ENCODE measurements at places on chromosomes 2 and 18.

DNA sequence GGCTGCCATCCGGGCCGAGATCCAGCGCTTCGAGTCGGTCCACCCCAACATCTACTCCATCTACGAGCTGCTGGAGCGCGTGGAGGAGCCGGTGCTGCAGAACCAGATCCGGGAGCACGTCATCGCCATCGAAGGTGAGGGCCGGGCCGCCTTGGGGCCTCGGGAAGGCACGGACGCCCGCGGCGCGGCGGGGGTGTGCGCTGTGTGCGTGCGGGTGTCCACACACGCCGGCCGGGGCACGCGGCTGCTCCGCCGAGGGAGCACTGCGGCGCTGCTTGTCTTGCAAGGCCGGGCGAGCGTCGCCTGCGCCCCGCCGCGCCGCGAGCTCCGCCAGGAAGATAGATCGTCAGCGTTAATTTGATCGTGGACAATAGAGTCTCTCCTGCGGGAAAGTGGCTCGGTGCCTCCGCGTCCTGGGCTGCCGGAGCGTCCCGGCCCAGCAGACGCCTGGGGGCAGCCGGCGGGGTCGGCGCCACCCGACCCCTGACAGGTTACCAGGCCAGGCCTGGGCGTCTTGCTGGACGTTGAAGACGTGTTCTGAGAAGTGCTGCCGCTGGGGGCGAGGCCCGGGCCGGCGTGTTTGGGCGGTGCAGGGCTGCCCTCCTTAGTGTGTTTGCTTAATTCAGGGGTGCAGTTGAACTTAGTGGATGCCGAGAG, 1.0 kb downstream of the AGAP1 start:
- no peak for DNase-seq

GRCh38 chr18:28781616-28782362, 604.9 kb upstream of the CDH2 start:
- DNase-seq: no peak

DNA sequence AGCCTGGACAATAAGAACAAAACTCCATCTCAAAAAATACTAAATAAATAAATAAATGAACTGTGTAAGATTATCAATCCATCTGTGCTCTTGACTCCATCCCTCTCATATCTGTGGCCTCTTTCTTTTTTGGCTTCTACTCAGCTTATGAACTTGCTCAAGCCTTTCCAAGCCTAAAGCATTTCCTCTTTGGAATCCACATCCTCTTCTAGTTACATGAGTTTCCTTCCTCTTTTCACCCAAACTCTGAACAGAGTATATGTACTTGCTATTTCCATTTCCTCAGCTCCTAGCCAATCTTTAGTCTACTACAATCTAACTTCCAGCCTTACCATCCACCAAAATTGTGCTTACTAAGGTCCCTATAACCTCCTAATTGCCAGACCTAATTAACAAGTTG, 2.5 kb upstream of the DNAJC10 start:
- peak; percentile 76 for DNase-seq

DNA sequence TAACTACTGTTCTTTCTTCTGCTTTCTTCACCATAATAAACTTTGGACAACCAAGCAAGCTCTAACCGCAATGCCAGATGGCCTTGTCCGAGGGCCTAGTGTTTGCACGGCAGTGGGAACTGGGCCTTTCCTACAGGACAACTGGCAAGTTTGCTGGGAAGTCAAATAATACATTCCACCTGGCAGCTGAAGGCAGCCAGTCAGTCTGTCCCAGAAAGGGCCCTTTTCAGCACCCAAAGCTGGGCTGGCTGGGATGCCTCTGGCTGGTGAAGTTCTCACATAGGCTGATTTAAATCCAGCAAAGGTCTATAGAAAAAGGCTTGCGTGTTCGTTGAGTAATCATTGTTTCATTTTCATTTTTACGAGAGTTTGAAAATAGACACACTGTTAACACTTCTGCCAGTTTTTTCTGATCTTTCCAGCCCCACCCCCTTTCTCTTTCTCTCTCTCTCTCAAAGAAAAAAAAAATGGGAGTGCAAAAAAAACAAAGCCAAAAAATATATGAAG, 110.0 kb upstream of the EPAS1 start:
- DNase-seq: peak; percentile 78

- DNase-seq: no peak
Observed at GRCh38 chr2:157444641-157445040, 752 bp upstream of the CYTIP start.

DNA sequence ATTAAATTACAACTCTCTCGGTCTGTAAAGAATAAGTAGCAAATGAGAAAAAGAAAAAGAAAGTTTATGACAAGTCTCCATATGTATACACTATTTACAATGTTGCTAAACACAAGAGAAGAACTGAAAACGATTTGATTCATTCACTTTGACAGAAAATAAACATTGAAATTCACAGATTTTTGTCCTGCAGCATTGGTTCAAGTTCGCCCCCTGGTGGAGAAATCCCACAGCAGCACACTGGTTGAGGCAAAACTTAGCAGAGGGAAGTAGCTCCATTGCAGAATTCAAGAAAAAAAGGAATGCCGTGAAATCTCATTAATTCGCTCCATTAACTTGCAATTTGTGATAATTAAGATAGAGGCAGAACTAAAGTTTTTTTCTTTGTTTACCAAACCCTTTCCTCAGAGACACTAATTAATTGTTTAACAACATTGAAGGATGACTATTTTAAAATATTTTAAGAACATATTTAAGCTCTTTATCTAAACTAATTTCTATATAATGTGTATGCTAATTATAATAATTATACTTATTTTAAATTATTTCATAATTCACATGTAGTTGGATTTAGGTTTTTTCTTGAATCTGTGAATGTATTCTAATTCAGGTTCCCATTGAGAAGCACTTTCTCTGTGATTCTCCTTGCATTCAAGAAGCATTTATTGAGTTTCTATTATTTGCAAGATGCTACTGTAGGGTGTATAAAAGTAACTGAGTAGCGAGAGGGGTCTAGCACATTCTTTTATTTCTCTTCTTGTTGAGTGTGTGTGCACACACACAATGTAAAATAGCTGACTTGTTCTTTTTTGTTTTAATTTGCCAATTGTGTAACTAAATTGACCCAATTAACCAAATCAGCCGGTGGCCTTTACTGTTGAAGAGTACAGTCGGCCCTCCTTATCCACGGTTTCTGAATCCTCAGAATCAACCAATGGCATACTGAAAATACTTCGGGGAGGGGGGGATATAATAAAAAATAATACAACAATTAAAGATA, 74.1 kb downstream of the COL4A3 start:
- peak; percentile 67 for DNase-seq

- no peak for DNase-seq
Observed at GRCh38 chr2:134119117-134119712, 134.7 kb upstream of the MGAT5 start.

DNA sequence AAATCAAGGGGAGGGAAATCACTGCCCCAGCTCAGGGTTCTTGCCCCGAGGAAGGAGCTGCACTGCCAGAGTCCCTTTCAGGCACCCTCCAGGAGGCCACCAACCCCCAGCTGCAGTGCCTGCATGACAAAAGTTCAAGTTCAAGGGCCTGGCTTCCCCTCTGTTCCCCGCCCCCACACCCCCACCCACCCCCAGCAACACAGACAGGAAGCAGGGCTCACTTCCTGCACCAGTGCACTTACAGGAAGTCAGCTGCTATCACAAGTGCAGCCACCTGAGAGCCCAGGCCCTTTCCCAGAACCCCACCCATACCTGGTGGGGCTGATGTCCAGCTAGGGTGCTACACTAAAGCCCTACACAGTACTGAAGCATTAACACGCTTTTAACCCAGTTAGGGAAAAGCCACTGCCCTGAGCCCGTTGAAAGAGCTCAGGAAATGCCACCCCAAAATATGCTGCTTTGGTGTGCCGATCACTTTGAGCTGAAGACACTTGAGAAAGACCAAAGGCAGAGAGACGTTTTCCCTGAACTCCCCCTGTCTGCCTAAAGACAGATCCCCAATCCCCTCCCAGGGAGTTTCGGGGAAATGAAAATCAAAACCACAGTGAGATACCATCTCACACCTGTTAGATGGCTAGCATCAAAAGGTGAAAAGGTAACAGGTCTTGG, 109.9 kb upstream of the CAB39 start:
- no peak for DNase-seq

- DNase-seq: no peak
Observed at GRCh38 chr2:61952288-61952687, 46.8 kb downstream of the COMMD1 start.

DNA sequence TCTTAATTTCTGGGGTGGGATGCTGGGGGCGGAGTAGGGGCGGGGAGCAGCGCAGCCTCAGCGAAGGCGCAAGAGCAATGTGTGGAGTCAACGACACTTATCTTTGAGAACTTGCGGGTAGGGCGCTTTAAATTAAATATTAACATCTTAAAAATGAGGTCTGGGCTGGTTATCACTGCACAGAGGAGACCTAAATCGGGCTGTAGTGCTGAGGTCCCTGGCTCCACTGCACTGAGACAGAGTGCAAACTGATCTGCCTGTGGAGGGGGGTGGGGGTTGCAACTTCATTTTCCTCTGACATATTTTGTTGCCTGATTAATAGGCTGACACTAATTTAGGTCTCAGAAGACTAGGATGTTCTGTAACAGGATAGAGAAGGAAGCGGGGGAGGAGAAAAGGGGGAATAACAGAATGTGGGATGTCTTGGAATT, 253.0 kb upstream of the FANCL start:
- DNase-seq: no peak

DNA sequence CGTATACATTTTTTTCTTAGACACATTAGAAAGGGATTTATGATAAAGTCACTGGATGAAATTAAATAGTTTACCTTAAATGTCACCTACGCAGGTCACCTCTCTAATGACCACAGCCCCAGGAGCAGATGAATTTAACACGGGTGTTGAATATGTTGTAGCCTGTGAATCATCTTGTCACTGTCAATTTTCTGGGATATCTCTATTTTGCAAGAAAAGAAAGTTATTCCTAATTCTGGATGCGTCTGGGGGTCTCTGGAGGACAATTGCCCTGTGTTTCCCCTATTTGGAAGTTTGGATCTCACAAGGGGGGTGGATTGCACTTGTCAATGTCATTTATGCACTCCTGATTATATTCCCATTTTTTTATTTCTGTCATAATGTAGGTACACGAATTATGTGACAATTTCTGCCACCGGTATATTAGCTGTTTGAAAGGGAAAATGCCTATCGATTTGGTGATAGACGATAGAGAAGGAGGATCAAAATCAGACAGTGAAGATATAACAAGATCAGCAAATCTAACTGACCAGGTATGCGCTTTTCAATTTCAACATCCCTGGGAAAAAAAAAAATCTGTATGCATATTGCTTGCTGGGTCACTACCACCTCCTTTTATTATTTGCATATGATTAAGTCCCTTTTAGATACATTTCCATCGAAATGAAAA, 7.7 kb downstream of the MEIS1 start:
- no peak for DNase-seq

GRCh38 chr2:158818511-158818910, 23.4 kb downstream of the DAPL1 start:
- DNase-seq: no peak

GRCh38 chr2:235078914-235079472, 127.2 kb downstream of the SH3BP4 start:
- DNase-seq: no peak

DNA sequence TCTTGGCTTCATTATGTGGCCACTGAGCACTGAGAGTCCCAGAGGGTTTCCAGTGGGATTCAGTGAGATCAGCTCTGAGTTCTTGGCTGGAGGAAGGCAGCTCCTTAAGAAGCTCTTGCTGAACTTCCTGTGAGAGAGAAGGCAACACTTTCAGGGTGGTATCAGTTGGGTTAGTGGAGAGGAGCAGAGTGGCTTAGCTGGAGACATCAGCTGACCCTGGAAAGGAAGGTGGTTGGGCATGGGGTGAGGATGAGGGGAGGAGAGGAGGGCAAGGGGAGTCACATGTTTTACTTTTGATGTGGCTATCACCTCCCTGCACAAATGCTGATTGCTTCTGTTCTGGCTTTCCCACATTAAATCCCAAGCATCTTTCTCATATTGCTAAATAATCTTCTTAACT, 95.1 kb downstream of the ACOXL start:
- no peak for DNase-seq

DNA sequence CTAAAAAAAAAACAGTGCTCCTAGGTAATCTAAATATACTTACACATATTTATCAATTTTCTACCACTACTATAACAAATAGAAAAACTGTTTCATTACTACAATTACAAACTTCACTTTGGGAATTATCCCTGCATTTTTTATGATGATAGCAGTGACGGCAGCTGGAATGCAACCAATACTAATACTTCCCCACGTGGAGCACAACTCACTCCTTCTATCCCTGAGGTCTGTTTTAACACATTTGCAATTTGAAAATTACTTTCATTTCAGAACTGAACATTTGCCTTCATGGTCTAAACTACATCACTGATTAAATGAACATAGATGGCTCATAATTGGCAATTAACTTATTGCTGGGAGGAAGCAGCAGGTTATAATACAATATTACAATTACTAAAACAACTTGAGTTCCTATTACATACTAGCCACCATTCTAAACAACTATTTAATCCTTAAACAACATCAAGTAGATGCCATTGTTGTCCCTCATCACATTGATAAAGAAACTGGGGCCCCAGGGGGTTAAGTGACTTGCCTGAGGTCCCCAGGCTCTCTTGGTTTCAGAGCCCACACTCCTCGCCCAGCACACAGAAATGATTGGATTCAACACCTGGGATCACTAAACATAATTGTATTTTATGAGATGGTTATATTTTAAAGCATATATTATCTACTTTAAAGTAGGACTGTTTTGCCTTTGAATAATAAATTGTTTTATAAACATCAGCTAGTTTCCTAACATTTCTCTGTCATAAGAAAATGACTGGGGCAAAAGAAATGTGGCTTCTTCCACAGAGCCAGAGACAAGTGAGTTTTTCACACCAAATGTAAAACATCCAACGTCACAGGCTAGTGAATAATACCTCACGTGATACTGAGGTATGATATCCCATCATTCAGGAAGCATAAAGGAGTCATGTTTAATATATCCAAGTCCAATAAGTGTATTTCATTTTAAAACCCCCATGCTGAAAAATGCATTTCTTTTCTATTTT, 6.2 kb downstream of the COLEC12 start:
- no peak for DNase-seq

Data from suppressor macrophage treated with lipopolysaccharide for 4 hours (primary cell).